ENCODE measurements at places on chromosomes 6 and 20.

GRCh38 chr6:102215425-102215824 lies 821.9 kb downstream of the GRIK2 start:
- DNase-seq: no peak

GRCh38 chr6:63188828-63189227 lies 22.4 kb upstream of the FKBP1C start:
- DNase-seq: no peak

DNA sequence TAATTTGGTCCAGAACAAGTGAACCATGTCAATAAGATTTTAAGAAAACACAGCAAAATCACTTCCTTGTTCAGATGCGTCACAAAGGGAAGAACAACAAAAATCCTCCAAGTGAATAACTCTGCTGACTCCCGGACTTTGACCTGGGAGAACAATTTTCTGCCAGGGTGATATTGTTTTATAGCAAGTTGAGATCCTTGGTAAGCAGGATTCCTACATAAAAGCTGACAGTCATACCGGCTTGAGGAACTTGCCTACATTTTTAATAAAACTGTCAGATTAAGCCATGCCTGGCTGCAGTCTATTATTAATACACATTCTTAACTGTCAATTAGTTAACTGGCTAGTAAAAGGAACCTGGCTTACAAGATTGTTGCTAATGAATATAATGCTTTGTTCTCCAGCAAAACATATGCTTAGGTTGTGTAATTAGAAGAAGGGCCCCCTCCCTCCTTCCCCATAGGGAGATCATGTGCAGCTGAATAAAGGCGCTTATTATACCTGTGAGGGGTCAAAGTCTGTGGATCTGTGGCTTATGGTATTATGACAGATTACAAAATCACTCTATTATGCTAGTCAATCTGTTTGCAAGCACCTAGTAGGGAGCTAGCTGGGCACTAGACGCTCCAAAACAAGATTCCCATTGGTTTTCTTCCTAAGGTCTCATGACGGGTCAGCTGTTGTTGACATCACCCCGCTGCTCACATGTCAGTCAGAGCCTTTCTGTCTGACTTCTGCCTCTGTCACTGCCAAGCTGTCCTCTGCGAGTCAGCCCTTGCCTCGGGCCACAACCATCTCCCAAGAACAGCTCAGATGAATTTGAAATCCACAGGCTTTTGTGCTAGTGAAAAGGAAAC lies 44.6 kb upstream of the SEC63 start:
- DNase-seq: peak; percentile 95

DNA sequence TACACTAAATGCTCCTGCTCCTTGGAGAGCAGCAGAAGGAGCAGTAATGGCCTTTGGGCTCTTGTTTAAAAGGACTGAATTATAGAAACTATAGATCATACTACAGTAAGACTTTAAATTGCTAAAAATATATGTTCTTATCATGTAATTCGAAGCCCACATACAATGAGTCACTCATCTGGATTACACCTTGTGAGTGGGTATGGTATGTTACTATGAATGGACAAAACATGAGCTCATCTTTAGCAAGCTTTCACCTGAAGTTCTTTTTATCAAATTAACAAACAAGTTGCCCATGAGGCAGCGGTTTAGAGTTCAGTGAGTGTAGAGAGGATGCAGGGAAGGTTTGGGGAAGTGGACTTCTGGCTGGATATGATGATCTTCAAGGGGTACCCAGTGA lies 114.4 kb upstream of the CCN2 start:
- DNase-seq: peak; percentile 87

- no peak for DNase-seq
Observed at GRCh38 chr6:19558934-19559333, 278.2 kb upstream of the ID4 start.

GRCh38 chr6:135291288-135292076 lies 110.4 kb downstream of the MYB start:
- peak; percentile 39 for DNase-seq

- DNase-seq: no peak
Observed at GRCh38 chr6:118134206-118134605, 227.1 kb downstream of the SLC35F1 start.

- DNase-seq: no peak
Observed at GRCh38 chr20:33411242-33411641, 9.9 kb upstream of the CDK5RAP1 start.

GRCh38 chr20:34299556-34300255 lies 3.4 kb downstream of the AHCY start:
- DNase-seq: no peak

DNA sequence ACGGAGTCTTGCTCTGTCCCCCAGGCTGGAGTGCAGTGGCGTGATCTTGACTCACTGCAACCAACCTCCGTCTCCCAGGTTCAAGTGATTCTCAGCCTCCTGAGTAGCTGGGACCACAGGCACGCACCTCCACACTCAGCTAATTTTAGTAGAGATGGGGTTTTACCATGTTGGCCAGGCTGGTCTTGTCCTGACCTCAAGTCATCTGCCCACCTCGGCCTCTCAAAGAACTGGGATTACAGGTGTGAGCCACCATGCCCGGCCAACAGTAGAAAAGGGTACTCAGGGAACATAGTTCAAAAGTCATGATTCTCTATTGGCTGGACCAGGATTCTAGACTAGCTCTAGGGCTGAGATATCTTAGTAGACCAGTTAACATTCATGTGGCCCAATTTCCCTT lies 5.6 kb downstream of the CSNK2A1 start:
- DNase-seq: no peak

- no peak for DNase-seq
Observed at GRCh38 chr6:67391955-67392354, 1243.1 kb upstream of the ADGRB3 start.

DNA sequence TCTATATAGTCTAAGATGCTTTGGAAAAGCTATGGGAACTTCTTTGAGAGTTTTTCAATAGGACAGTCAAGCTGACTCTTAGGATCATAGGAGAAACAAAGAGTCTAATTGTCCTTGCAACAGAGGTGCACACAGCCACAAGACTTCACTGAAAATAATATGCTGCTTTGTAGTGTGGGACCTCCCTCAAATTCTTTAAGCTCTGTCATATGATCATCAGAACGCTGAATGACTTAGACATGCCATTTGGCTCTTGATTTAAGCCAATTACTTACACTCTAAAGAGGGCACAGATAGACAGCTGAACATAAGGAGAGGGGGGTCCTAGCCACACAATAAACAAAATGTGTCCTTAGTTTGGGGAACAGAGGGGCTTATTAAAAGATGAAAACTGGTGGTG lies 818.7 kb upstream of the GJE1 start:
- DNase-seq: no peak

GRCh38 chr6:111812060-111813038 lies 60.9 kb downstream of the FYN start:
- peak; percentile 66 for DNase-seq

DNA sequence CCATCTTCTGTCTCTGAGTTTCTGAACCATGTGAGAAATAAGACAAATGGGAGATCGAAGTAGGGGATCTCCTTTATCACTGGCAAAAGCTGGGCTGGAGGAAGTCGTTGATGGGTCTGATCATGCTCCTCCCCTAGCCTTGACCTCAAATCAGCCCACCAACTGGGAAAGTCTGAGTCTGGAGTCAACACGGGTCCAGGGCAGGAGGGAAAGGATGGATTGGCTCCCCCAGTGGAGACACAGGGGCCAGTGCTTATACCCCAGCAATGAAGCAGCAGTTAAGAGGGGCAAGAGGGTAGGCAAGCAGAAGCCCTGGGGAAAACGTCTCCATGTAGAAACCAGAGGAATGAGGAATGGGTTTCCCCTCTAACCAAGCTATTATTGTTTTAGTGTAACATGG lies 152.6 kb downstream of the TBC1D7 start:
- no peak for DNase-seq

DNA sequence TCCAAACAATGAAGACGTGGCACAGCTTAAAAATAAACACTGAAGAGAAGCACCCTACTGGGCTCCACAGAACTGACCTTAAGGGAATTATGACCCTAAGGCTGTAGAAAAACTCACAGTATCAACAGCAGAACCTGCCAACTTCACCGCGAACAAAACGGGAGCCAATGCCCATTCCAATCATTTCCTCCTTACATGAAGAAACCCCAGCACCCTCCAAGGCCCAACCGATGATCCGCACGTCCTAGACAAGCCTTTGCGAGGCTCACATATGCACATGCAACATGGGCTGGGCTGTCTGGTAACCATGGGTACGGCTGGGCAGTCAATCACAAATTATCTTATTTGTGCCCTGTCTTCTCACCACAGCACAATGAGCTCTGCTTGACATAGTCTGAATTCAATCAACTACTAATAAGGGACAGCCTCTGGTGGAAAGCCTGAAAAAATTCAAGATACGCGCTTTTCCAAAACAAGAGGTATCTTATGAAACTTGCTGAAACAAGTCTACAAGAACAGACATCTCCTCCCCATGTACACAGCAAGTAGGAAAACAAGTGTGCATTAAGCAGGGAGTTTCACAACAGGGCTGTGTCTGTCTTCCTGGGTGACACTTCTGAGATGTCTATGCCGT lies 1.7 kb downstream of the DIDO1 start:
- DNase-seq: peak; percentile 93

DNA sequence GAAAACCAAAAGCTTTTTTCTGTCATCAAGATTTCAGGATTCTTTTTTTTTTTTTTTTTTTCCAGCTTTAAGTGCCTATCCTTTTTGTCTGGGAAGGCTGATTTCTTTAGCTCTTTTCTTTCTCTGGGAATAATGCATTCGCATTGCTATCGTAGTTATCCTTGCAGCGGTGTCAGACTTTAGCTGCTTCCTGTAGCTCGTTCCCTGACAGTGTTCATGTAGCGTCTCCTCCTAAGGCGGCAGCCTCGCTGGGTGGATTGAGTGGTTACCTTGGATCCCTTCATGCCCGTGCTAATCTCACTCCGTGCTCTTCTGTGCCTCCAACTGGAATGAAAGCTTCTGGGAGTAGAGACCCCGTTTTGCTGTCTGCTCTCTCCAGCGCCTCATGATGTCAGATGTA lies 43.1 kb downstream of the UST start:
- DNase-seq: no peak

GRCh38 chr20:57660922-57661745 lies 40.9 kb upstream of the ZBP1 start:
- DNase-seq: no peak

DNA sequence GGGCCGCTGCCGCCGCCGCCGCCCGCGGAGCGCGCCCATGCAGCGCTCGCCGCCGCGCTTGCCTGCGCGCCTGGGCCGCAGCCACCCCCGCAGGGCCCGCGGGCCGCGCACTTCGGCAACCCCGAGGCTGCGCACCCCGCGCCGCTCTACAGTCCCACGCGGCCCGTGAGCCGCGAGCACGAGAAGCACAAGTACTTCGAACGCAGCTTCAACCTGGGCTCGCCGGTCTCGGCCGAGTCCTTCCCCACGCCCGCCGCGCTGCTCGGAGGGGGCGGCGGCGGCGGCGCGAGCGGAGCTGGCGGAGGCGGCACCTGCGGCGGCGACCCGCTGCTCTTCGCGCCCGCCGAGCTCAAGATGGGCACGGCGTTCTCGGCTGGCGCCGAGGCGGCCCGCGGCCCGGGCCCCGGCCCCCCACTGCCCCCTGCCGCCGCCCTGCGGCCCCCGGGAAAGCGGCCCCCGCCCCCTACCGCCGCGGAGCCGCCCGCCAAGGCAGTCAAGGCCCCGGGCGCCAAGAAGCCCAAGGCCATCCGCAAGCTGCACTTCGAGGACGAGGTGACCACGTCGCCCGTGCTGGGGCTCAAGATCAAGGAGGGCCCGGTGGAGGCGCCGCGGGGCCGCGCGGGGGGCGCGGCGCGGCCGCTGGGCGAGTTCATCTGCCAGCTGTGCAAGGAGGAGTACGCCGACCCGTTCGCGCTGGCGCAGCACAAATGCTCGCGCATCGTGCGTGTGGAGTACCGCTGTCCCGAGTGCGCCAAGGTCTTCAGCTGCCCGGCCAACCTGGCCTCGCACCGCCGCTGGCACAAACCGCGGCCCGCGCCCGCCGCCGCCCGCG lies 730 bp downstream of the INSM1 start:
- DNase-seq: no peak

- DNase-seq: peak; percentile 88
Observed at GRCh38 chr6:143271024-143271423, 179.5 kb downstream of the ADAT2 start.

GRCh38 chr20:61525781-61526431 lies 273.8 kb downstream of the CDH4 start:
- no peak for DNase-seq

- no peak for DNase-seq
Observed at GRCh38 chr20:39944861-39945260, 744.2 kb downstream of the MAFB start.

- no peak for DNase-seq
Observed at GRCh38 chr6:97097068-97098047, 172.8 kb downstream of the KLHL32 start.

DNA sequence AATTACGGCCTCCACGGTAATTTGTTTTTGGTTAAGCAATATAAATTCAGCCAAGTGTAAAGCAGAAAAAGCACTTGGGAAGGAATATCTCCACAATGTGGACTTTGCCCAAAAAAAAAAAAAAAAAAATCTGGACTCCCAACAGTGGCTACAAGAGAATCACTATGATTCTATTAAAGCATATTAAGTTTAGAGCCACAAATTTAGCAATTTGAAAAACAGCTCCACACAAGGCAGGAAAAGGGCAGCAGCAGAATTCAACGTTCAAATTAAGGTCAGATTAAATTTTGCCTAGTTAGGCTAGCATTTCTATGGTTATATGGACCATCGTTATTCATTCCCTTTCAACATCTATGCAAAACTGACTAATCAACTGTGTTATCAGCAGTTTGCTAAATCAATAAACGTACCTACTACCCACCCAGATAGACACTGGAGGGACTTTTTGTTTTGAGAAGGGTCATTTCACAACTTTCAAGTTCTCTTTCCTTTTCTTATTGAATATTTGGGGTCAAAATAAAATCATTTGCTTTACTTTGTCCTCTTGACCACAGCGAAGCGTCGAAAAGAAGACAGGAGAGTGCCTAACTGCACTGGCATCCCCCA lies 1.0 kb downstream of the MCM9 start:
- no peak for DNase-seq

DNA sequence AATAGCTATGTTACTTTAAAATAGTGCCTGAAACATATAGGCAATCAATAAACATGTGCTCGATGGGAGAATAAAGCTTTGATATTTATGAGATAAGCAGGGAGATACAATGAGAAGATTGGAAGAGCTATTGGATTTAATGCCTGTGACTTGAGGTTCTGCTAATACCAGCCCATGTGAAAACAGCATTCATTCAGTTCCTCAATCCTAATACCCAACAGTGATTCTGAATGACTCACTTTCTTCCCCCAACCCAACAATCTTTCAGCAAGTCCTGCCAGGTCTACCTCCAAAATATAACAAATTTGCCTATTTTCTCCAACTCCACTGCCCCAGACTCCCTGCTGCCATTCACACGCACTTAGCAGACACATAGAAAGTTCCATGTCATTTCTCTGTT lies 26.6 kb upstream of the KLHL31 start:
- no peak for DNase-seq

DNA sequence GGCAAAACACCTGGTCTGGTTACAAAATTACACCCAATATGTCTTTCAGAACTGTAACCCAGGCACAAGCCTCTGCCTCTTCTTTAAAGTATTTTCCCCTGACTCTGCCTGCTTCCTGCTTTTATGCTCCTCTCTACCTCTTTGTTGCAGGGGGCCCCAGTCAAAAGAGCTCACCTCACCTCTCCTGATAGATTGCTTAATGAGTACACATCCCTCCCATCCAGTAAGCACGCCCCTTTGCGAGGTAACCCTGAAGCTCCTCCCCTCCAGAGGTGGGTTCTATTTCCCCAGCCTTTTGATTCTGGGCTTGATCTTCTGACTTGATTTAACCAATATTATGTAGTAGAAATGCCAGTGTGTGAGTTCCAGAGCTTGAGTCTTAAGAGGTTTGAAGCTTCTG lies 56.6 kb upstream of the EYA2 start:
- DNase-seq: no peak

- DNase-seq: no peak
Observed at GRCh38 chr20:52153896-52154295, 37.7 kb downstream of the ZFP64 start.

GRCh38 chr20:60069656-60070055 lies 111.4 kb downstream of the CDH26 start:
- DNase-seq: no peak

All from epithelial cell of esophagus (primary cell).